ENCODE measurements at places on chromosomes 5 and 9. TPM values are rescaled to one million over a fixed set of nuclear protein-coding genes. Genes with fewer than 3 reads are reported as not detected.

PCDHGB4 gene
- 3.8 TPM for total RNA-seq

COL27A1 gene
- 17.5 TPM for total RNA-seq

C5orf52 gene
- total RNA-seq: not detected

ANKRD34B gene
- total RNA-seq: 0.72 TPM

CCDC192 gene
- total RNA-seq: not detected

GRCh38 chr9:35557320-35557719 lies 47.7 kb upstream of the TESK1 start:
- DNase-seq: no peak

DNA sequence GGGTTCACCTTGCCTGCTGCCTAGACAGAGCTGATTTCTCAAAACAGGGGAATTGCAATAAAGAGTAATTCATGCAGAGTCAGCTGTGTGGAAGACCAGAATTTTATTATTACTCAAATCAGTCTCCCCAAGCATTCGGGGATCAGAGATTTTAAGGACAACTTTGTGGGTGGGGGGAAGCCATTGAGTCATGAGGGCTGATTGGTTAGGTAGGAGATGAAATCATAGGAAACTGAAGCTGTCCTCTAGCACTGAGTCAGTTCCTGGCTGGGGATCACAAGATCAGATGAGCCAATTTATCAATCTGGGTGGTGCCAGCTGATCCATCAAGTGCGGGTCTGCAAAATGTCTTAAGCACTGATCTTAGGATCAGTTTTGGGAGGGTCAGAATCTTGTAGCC lies 159.1 kb upstream of the MAP1B start:
- DNase-seq: no peak

DNA sequence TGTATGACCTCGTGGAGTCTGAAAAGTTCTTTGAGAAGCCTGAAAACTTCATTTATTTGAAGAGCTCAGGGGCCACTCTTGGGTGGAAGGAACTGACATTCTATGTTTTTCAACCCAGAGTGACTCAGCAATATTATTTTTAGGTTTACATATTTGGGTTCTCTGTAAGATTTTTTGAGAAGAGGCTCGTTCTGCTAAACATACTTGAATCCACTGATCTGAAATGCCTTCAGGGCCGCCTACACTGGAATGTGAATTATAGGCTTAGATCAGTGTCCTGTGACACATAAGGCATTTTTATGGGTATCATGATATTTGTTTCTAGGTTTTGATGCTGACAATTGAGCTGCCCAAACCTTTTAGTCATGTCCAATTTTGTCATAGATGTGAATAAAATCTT lies 86.2 kb downstream of the PSAT1 start:
- no peak for DNase-seq

DNA sequence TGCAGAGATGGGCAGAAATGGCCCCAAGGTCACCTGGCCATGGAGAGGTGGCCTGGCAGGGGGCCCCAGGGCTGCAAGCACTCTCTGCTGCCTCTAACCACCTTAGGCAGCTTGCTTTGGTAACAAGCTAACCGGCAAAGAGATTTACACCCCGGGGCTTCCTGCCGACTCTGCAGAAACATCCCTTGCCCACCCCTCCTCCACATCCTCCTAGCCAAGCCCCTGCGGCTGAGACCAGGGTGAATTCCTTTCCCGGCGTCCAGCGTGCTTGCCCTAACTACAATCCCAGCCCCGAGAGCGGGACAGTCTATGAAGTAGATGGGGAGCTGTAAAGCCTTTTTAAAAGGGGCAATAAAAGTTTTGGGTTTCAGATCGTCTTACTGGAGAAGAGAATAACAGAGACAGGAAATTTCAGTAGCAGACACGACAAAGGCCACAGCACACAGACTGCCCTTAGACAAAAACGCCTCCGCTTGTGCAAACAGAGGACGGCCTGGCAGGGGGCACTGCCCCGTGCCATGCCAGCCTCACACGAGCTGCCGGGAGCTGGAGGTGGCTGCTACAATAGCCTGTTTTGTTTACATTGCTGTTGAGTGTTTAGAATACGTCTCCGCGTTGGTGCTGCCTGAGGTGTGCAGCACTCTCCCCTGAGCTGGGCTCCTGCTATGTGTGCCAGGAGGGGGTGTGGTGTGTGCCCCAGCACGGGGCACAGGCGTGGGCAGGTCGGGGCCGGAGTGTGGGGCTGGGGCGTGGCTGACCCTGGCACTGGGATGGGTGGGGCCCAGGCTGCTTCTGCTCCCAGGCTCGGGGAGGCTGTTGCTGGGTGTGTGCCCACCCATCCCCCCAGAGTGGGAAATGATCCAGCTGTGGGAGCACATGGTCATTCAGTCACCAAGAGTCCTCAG lies 15.3 kb downstream of the MYMK start:
- peak; percentile 79 for DNase-seq

DNA sequence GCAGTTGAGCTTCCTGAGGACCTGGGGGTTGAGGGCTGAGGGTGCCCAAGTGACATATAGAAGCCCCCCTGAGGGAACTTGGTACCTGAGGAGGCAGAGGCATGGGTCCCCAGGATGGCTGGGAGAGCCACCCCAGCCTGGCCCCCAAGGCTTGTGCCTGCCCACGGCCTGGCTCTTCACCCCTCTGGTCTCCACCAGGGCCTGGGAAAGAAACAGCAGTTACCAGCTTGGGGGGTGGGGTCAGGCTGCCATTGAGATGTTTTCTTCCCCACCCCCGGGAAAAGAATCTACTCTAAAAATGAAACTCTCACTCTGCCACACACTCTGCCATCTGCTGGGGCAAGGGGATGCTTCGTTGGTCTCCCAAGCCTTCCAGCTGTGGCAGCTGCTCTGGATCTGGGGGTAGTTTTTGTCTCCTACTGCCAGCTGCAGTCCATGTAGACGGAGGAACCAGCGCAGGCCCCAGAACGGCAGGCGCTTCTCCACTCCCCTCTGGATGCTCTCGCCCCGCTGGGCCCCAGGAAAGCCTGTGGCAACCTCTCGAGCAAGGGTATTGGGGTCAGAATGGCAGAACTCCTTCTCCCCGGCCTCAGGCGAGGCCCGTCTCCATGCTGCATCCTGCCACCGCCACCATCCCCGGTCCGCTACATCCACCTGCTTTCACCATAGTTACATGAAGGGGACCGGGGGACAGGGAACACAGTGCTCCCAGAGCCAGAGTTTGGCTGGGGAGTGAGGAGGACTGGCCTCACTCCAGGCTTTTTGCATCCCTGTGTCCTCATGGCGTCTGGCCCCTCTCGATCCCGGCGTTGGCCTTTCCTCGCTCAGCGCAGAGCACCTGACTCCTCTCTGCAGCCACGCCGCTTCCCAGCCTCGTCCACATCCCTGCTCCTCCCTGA lies 123.5 kb downstream of the DAB2IP start:
- DNase-seq: no peak

DNA sequence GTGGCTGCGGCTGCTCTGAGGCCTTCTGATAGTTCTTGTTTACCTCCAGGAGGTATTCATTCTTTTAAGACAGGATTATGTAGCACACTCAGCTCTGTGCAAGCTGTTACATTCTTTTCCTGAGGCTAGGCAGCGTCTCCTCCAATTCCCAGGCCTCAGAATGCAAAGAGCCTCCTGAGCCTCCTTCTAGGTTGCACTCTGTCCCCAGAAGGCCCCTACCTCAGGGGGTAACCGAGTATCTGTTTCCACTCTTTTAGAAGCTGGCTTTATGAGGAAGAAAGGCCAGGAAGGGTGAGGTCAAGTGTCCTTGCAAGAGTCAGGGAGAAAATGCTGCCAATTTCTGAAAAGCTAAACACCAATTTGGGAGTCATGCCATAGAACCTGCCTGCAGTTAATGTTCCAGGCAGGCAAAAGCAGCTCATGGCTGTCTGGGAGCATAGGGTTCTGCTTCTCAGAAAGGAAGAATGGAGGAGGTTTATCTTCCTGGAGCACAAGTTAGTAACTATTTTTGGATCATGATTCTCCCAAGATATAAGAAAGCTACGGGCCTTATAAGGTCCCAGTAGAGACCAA lies 178.9 kb downstream of the SEMA6A start:
- no peak for DNase-seq

GRCh38 chr5:75374394-75374814 lies 37.4 kb downstream of the HMGCR start:
- no peak for DNase-seq

DNA sequence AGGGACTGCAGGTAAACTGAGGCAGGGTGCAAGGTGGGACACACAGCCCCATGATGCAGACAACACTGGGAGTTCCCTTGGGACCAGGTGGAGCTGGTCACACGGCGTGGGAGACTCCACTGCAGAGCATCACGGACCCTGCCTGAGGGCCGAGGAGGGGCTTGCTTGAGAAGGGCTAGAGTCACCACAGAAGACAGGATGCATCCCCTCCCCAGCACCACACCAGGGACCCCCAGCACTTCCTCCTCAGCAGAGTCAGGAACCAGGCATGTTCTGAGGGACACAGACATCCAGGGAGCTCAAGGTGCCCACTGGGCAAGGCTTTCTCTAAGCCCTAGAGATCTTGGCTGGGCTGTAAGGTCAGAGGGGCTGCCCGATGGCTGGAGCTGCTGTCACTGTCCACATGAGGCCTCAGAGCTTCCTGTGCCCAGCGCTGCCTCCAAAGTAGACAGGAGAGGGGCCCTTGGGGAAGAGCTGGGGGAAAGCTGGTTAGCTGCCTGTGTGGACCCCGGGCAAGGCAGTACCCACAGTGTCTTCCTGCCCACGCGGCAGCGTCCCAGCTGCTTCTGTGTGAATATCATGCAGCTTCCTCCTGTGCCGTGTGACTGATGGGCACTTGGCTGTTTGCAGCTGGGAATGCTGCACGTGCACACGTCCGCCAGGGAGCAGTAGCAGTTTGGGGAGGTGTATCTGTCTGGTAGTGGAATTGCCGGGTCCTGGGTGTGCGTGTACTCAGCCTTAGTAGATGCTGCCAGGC lies 176.6 kb downstream of the CACNA1B start:
- DNase-seq: peak; percentile 26
